HCEC 1CT (cell line): ENCODE measurements at places on chromosomes 2 and 18.

GRCh38 chr2:233114421-233114861 is 54.3 kb downstream of the INPP5D start:
- no peak for DNase-seq

- no peak for DNase-seq
Observed at GRCh38 chr2:160353813-160354212, 139.8 kb downstream of the RBMS1 start.

GRCh38 chr2:96533292-96534073 is 3.1 kb upstream of the ARID5A start:
- DNase-seq: peak; percentile 19

- peak; percentile 93 for DNase-seq
Observed at GRCh38 chr2:37795938-37796337, 124.5 kb upstream of the CDC42EP3 start.

- DNase-seq: no peak
Observed at GRCh38 chr2:99822474-99823207, 319.7 kb downstream of the AFF3 start.

DNA sequence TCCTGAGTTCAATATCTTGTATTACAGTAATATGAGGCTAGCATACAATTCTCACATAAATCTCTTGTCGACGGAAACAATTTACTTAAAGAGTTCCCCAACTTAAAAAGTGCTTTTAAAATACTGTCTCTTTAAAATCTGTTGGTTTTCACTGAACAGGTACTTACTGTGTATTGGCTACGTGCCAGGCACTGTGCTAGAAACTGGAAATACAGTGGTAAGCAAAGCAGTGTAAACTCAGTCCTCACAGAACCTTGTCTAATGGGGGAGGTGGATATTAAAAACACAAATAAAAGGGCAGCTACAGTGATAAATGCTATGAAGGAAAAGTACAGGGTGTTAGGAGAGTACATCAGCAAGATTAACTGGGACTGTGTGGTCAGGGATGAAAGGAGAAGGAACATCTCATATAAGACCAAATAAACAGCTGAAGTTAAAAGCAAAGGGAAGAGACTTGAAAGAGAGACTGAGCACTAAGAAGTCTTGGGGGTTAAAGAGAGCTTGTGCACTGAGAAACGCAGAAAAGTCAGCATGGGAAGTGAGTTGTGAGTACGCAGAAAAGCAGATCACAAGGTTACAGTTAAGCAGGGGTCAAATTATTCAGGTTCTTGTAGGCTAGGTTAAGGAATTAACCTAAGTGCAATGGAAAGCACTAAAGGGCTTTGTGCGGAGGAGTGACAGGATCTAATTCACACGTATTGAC is 52.5 kb downstream of the USP40 start:
- DNase-seq: no peak

GRCh38 chr2:43171789-43172188 is 54.6 kb downstream of the ZFP36L2 start:
- DNase-seq: peak; percentile 12

- no peak for DNase-seq
Observed at GRCh38 chr2:59066787-59067399, 825.8 kb upstream of the FANCL start.

GRCh38 chr2:140600116-140600515 is 1530.7 kb downstream of the LRP1B start:
- peak; percentile 81 for DNase-seq
